ENCODE measurements at places on chromosomes 2 and 18. TPM values are rescaled to one million over a fixed set of nuclear protein-coding genes. Genes with fewer than 3 reads are reported as not detected.

SPP2 gene
- not detected for total RNA-seq

GRHL1 gene
- total RNA-seq = 3.3 TPM

GTF2A1L gene
- total RNA-seq = not detected

AMER3 gene
- 1.1 TPM for total RNA-seq

GAD1 gene
- total RNA-seq = 20.8 TPM

COLEC11 gene
- 1.0 TPM for total RNA-seq

THAP4 gene
- total RNA-seq = 56.8 TPM

CNGA3 gene
- 0.33 TPM for total RNA-seq

HOXD12 gene
- total RNA-seq = not detected

SRBD1 gene
- total RNA-seq = 19.5 TPM

ARHGAP15 gene
- total RNA-seq = not detected

PSD4 gene
- total RNA-seq = 5.1 TPM

- DNase-seq = peak; percentile 28
Observed at GRCh38 chr2:236550701-236551465, 18.7 kb upstream of the ACKR3 start.

DNA sequence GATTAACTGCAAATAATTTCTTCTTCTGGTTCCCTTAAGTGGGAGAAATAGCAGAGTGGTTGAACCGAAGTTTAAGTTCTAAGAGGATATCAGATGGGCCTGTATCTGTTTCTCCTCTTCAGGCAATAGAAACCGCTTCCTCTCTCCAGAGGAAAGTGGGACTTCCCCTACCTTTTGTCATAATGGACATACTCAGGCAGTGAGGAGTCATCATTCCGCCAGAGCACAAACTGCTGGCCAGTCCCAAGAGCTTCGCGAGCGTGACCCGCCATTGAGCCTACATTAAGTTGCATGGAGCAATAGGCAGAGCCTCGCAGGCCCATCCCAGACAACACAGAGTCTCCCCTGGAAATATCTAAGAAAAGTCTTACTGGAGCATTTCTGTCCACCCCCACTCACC, 158.9 kb downstream of the LDLRAD4 start:
- peak; percentile 30 for DNase-seq

- no peak for DNase-seq
Observed at GRCh38 chr2:200380091-200380561, 73.6 kb downstream of the SPATS2L start.

GRCh38 chr2:104889291-104889959, 35.5 kb downstream of the POU3F3 start:
- peak; percentile 55 for DNase-seq

GRCh38 chr2:236744281-236744705, 174.7 kb downstream of the ACKR3 start:
- no peak for DNase-seq

GRCh38 chr2:124001696-124002430, 23.2 kb upstream of the CNTNAP5 start:
- DNase-seq = no peak

DNA sequence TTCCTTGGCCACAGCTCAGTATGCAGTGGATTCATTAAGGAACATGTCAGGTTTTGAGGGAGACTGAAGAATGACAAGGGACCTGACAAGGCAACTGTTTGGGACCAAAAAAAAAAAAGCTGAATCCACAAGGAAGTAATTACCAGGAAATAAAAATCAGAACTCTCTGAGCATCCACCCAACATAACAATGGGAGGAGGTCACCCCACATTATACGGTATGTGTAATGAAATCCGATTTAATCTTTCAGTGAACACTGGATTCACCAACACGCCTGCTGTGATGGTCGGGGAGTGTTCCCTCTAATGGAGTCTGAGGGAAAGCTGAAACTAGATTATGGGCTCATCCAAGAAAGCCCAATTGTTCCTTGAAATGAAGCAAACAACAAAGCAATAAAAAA, 329.3 kb downstream of the ETAA1 start:
- DNase-seq = no peak

DNA sequence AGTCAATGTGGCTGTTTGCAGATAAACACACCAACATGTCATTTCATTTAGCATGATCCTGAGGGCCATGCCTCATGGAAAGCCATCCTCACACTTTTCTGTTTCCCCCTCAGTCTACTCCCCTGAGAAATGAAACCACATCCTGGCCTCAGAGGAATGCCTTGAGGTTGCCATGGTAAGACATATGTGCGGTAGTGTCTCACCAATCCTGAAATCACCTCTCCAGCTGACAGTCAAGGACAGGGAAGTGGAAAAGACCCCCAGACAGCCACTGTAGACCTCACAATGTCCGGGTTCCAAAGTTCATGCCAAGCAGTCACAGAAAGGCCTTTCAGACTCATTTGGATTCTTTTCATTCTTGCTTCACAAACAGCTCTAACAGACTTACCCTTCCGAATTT, 175.2 kb upstream of the PKDCC start:
- DNase-seq = no peak

GRCh38 chr2:128769457-128770142, 450.9 kb upstream of the HS6ST1 start:
- DNase-seq = no peak

GRCh38 chr18:34358923-34359322, 134.2 kb upstream of the NOL4 start:
- DNase-seq = no peak

DNA sequence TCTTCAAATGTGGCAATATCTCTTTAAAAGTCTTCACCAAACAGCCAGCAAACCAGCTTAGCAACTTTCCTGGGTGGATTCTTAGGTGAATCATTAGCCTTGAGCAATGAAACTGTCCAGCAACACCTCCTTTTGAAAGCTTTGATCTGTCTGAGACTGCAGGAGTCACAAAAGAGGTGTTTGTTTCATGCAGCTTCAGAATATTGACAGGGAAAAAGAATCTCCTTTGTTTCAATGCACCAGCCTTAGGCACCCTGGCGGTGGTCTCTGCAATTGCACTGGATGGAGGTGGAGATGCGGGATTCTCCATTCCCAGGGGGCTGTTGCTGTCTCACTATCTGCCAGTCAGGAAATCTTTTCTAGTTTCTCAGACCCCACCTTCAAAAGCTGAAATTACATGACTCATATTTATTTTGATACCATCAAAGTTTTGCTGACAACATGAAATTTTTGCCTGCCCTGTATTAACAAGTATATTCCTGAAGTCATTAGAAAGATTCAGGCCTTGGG, 76.0 kb upstream of the DSG1 start:
- DNase-seq = peak; percentile 89

DNA sequence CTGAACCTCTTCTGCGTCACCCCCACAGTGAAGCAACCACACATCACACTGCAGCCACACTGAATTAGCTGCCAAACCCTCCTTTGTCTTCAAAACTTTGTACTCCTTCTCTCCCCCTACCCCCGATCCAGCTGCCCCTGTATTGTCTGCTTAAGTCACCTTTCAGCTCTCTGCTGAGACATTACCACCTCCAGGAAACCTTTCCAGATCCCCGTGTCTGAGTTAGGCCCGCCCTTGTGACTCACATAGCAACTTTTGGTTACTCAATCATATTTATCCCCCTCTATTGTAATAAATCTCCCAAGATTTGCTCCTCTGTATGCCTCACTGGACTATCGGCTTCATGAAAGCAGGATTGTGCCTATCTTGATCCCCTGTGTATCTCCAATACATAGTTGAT, 82.8 kb upstream of the CDCA7 start:
- DNase-seq = peak; percentile 54

DNA sequence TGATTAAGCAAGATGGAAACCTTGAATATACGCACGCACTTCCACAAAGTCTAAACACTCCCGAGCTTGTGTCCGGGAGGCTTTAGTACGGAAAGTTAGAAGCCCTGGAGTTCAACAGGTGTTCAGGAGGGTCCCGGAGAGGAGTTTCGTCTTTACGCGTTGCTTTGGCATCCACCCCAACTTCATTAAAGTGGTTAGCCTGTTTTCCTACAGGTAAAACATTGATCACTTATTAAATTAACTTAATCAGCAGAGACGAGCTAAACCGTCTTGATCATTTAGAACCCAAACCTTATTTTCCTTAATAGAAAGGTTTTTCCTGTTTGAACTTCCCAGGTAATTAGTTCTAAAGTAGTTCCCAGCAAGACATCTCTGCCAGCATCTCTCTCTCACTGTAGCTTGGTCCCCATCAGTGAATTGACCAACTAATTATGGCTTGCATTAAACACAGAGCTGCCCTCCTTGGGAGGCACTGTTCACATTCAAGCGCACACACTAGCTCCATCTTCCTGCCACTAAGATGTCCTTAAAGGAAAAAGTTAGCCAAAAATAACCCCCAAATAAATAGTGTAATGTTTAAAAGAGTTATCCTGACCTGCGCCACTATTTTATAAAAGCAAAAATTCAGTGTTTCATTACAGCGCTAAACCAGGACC, 1.4 kb downstream of the NPAS2 start:
- no peak for DNase-seq

- DNase-seq = no peak
Observed at GRCh38 chr2:234292205-234292961, 204.5 kb downstream of the ARL4C start.

DNA sequence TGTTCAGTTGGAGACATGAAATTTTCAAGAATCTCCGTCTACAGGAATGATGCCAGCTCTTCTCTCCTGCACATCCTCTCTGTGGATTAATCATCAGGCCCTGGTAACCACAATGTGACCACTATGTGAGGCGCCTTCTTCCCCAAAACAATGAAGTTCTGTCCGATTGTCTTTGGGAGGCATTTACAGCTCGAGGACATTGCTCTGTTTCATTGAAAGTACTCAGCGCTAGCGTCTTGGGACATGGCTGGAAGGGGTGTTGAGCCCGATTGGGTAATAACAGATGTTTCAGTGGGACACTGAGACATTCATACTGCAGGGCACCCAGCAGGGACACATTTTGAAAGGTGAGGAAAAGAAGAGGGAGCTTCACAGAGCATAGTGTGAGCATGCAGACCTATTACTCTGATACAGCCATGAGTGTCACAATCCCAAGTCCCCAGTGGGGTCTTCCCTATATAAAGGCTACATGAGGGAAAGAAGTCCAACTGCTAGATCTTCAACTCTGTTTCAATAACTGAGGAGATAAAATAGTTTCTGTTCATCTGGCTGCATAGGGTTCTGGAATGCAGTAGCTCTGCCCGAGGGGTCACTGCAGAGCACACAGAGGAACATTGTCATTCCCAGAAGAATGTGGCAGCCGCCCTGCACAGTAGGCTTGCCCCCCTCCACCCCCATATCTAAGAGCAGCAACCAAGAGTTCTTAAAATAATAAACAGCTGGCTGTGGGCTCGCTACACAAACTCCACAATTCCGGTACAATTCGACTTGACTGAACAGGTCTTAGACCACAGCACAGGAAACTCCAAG, 237.3 kb downstream of the OSR1 start:
- DNase-seq = no peak

GRCh38 chr18:55641486-55641885, 53.5 kb upstream of the TCF4 start:
- DNase-seq = no peak

DNA sequence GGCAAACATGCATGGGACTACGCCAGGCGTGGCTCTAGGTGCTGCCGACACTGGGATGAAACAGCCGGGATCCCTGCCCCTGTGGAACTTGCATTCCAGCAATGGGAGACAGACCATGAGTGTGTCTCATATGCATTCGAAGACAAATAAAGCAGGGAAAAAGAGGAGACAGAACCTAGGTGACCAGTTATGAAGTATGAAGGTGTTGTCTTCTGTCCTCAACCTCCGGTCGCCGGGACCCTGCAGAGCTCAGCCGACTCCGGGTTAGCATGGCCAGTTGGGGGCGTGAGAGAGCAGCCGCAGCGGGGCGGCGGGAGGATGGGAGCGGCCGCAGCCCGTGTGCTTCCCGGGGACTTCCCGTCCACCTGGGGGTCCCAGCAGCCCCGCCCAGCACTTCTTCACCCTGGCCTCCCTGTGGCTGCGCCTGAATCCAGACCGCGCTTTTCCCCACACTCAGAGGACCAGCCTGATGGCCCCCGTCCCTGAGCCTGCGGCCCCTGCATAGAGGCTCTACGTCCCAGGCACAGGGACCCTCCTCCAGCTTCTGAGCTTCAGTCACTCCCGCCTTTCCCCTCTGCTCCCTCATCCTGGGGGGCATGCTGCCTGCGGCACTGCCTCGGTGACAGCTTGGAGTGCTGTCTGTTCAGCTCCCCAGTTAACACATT, 11.4 kb downstream of the ID2 start:
- peak; percentile 91 for DNase-seq

DNA sequence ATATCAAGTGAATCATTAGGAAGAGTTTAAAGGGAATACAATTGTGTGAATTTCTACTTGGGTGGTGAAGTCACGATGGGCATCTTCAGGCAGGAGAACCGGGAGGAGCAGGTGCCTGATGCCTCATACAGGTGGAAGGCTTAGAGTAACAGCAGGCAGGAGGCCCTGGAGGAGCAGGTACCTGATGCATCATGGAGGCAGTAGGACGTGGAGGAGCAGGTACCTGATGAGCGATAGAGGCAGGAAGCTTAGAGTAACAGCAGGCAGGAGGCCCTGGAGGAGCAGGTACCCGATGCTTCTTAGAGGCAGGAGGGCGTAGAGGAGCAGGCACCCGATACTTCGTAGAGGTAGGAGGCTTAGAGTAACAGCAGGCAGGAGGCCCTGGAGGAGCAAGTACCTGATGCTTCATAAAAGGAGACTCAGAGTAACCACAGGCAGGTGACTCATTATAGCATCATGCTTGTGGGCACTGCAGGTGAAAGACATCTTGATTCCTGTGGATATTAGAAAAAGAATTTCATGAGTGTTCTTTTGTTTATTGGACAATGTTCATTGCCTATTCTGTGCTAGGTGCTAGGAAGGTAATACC, 133.9 kb downstream of the ATP9B start:
- no peak for DNase-seq

DNA sequence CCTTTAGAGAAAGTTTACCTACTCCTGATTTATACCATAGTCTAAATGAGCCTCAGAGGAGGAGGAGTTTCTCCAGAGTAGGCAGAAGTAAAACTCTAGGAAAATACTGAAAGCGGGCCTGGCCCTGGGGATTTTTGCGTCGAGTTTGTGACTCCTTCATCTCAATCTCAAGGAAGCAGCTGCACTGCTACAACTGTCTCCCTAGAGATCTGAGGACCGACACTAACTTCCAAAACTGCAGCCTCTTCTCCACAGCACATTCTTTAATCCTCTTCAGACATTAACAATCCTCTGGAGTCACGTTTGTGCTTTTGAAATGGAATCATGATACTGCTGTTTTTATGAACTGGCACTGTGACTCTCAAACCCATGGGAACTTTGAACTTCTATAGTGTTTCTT, 281.4 kb downstream of the KCNS3 start:
- no peak for DNase-seq

DNA sequence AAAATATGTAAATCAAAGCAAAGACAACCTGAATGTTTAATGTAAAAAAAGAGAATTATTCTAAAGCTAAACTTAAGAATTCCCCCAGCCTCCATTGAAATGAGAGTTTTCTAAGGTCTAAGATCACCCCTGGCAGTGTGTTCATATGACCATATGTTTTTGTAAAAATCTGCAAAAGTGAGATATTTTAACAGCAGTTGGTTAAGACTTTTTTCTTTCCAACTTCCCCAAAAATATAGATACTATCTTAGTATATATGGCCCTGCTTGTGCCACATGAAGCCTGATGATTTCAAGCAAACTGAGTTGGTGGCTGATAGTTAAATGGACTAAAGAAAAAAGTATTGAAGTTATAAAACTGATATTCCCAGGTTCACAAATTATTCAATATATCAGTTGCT, 35.4 kb downstream of the ZNF804A start:
- no peak for DNase-seq

- DNase-seq = no peak
Observed at GRCh38 chr2:168529054-168529833, 73.2 kb downstream of the CERS6 start.

- no peak for DNase-seq
Observed at GRCh38 chr2:139122711-139123158, 342.5 kb upstream of the NXPH2 start.

GRCh38 chr2:122422384-122422991, 667.0 kb downstream of the TSN start:
- no peak for DNase-seq

- DNase-seq = no peak
Observed at GRCh38 chr18:75638223-75638775, 210.8 kb upstream of the SMIM21 start.

Measured in endodermal cell (in vitro differentiated cells).